Hematopoietic multipotent progenitor cell treated with erythropoietin and hydrocortisone succinate and interleukin-3 and kit ligand, for 8 days (in vitro differentiated cells): ENCODE measurements at places on chromosomes 11 and 22.

GRCh38 chr11:100741866-100742625, 55.0 kb downstream of the ARHGAP42 start:
- no peak for DNase-seq

GRCh38 chr22:41696703-41697102, 2.6 kb upstream of the MEI1 start:
- no peak for DNase-seq

GRCh38 chr11:33896911-33897310, 5.0 kb upstream of the LMO2 start:
- DNase-seq = no peak

DNA sequence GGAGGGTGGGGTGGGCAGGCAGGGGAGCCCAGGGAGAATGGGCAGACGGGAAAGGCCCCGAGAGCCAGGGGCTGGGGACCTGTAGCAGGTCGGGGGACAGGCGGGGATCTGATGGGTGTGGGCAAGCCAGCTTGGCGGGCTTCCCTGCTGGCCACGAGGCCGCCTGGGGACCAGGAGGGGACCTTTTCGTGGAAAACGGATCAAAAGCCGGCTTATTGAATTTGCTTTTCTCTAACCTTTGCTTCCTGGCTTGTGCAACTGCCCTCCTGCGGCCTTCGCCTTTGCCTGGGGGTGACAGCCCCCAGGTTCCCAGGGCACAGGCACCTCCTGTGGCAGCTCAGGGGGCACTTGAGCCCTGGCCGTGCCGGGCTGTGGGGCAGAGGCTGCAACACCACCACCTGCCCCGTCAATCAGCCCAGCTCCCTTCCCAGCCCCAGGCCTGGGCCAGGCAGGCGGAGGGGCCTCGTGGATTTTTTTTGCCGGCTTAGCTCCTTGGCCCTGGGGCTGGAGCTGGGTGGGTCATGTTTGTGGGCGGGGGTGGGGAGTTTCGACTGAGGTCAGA, 41.6 kb upstream of the H19 start:
- no peak for DNase-seq

DNA sequence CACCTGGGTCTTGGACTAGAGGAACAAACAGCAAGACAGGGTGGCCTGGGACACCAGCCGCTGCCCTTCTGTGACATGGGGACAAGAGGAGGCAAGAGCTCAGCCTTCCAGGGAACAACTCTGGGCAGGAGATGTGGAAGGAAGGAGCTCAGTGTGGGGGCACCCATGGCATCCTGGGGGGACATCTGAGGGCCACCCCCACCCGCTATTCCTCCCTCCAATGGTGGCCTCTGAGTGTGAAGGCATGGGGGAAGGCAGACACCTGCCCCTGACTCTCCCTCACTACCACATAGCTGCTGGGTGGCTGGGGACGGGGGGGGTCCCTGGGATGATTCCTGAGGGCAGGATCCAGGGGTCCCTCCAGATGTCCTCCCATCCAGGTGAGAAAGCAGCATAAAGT, 4.5 kb downstream of the APOBEC3B start:
- no peak for DNase-seq

GRCh38 chr11:71183878-71184277, 68.5 kb downstream of the SHANK2 start:
- no peak for DNase-seq

- DNase-seq = no peak
Observed at GRCh38 chr22:44665115-44665514, 36.9 kb upstream of the PRR5 start.

GRCh38 chr11:111499483-111499882, 12.7 kb downstream of the BTG4 start:
- DNase-seq = no peak

DNA sequence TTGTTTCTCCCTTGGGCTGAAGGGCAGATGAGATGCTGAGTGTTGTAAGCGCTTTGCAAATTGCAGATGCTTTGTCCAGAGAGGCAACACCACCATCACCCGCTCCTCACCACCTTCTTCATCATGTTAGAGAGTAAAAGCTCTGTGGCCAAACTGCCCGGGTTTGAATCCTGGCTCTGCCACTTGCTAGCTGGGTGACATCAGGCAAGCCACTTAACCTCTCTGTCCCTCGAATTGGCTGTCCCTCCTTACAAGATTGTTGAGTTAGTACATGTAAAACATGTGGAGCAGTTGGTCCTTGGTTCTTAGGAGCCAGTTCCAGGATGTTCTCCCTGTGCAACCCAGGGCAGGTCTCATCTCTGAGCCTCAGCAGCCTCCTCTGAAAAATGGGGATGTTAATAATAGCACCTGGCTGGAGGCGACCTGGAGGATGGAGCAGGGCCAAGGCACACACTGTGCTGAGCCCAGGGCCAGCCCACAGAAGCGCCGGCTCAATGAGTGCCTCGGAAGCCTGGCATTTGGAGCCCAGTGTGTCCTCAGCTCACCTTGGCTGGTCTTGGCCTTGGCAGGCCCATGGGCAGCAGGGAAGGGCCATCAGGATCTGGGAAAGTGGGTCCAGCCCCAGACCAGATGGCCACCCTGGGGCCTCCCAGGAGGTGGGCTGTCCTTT, 10.5 kb downstream of the C11orf86 start:
- no peak for DNase-seq

DNA sequence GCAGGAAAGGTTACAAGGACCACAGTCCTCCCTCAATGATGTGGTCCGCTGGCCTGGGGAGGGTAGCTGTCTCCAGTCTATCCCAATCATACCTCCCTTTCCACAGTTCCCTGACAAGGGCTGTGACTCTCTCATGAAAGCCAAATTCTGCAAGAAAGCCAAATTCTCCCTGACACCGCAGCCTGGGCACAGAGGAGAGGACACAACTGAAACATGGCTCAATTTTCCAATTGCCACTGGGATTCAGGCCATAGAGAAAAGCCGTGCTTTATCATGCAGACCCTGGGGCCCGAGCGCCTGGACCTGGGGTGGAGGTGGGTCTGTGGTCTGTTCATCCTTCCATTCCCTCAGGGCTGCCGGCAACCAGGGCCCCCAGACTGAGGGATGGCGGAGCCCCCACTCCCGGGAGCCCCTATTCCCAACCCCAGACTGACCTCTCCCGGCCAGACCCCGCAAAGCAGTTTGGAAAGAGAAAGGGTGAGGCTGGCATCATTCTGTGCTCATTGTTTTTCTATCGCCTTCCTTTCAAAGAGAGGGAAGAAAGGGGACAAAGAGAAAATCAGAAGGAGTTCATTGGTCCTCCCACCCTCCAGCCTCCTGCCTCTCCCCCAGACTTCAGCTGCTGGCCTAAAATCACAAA, 239.5 kb downstream of the BUD13 start:
- DNase-seq = no peak

GRCh38 chr11:46410021-46410420, 18.4 kb upstream of the CHRM4 start:
- DNase-seq = no peak

DNA sequence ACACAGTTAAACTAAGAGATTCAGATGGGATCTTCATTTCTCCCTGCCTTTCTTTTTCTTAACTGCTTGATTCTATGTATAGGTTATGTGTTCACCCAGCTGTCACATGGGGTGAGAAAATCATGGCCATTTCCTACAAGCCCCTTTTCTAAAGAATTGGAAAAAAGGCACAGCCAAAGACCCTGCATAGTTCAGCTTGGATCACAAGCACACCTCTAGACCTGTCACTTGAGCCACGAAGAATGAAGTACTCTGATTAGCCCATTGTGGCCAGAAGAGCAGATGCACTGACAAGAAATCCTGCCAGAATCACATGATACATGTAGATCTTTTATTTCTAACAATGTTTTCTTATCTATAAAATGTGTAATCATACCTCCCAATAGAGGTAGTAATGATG, 69.7 kb downstream of the RAB38 start:
- DNase-seq = no peak

- no peak for DNase-seq
Observed at GRCh38 chr22:19750507-19751490, 9.8 kb upstream of the TBX1 start.

DNA sequence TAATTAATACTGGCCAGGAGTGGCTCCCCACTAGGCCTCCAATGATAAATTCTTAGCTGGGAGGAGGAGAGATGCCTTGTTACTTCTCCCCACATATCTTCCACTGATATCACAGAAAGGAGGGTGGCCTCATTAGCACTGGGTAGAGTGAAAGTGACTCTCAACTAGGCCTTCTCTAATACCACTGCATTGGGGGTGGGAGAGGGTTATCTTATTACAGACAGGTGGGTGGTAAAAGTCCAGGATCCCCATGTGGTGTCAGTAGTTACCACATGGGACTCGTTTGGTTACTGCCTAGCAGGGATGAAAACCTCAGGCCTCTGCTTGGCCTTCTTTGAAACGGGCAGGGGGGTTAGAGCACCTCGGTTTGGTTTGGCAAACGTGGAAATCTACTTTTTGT, 167.3 kb downstream of the UVRAG start:
- peak; percentile 16 for DNase-seq

DNA sequence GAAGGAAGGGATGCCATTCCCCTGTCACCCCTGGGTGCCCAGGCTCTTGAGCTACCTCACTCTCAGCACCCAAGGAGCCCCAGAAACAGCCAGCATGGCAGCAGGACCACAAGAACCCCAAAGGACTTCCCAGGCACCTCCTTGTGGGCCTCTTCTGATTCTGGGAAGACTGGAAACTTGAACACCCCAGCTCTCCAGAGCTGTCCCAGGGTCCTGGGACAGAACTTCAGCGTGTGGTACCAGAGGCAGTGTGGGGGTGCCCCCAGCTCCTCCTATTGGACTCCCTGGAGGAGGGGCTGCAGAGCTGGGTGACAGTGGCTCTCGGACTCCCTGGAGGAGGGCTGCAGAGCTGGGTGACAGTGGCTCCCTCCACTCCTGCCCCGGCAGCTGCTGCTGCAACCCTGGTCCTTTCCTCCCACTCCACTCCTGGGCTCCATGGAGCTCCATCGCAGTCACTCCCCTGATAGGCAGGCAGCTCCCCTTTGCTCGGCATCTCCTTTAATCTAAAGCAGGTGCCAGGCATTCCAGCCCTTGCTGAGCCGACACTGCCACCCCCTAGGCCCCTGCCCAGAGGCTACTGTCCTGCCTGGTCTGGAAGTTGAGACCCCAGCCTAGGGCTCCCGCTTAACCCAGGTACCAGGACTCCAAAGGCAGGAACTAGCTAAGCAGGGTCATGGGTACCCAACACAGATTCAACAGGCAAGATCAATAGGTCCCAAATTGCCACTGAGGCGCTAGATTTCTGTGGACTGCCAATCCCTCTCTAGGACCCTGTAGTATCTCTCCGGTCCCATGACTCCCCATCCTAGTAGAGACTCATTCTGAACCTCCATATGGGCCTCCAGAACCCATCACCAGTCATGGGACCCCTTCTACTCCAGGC, 2.7 kb downstream of the BCL9L start:
- DNase-seq = no peak

DNA sequence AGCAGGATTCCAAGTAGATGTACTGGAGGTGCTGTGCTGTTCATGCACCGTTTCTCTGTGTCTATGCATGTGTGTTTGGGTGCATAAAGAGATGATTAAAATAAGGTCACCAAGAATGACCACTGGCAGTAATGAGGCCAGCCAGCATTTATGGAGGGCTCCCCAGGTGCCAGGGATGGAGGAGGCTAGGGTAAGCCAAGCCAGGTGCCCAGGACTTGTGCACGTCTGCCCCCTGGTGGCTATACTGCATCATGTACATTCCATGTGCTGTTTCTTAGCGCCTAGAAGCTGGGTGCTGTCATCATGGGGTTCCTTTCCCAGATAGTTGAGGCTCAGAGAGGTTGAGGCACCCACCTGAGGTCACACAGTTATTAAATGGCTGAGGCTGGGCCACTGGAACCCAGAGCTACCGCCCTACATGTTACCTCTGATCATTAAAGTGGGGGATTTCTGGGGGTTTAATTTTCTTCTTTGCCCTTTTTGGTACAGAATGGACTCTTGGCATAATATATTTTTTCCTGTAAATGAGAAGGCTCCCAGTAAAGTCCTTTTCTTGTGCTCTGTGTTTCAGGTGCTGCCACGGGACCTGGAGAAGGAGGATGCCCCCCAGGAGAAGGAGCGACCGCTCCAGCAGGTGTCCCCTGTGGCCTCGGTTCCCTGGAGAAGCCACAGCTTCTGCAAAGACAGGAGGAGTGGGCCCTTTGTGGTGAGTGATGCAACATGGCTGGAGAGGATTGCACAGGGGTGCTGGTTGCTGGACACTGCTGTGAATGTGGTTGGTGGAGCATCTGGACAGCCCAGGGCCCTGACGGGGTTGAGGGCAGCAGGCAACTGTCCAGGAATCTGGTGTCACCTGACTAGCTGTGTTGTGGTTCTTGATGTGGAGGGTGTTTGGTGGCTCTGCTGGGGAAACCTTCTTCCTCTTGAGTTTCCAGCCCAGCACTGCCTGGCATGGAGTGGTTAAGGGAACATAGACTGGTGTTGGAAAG, 96.4 kb downstream of the KIAA1671 start:
- DNase-seq = peak; percentile 69

- DNase-seq = no peak
Observed at GRCh38 chr11:64836448-64837072, 7.9 kb downstream of the CDC42BPG start.

GRCh38 chr11:35658020-35658948, 4.3 kb upstream of the TRIM44 start:
- DNase-seq = no peak

GRCh38 chr11:11843211-11843621, 1.4 kb downstream of the USP47 start:
- DNase-seq = peak; percentile 55

- DNase-seq = no peak
Observed at GRCh38 chr11:24794064-24794463, 297.2 kb downstream of the LUZP2 start.

DNA sequence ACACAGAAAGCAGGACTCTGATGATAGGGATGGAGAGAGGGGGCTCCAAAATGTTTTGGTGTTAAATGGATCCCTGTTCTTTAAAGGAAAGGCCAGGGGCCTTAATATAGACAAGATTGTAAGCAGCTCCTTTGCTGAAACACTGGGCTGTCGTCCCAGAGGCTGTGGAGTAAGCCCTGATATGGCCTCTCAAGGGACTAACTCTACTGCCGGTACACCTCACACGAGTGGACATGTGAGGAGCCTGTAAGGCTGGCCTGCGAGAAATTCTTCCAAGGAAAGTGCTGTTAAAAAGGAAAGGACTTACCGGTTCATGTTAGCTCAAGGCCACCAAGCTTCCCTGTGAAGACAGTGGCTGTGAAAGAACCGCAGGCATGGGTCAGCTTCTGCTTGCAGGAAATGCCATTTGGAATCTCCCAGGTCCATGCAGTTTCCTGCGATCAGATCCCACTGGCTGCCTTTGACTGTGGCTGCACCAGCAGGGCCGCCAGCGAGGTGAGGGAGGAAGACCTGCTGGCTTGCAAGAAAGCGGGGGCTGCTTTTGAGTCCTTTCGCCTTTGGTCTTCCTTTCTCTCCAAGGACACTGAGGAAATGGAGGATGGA, 106.6 kb downstream of the PRR5L start:
- DNase-seq = no peak

GRCh38 chr11:96112192-96113128, 188.6 kb upstream of the MTMR2 start:
- no peak for DNase-seq
